ENCODE measurements at places on chromosomes 2 and 18.

DNA sequence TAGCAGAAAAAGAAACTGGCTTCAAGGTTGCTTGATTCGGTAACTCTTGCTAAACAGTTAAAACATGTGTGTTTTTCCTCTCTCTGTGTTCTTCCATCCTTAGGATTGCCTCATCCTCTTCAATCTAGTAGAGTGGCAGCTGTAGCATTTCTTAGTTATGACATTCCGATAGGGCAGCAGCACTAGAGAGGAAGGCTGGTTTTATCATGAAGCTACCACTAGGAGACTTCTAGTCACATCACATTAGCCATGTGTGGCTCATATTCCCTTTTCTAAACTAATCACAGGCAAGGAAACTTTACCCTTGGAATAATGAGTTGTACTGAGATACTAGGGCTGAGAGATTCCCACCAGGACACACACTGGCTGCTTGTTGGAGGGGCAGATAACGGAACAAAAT is 187.6 kb downstream of the DOK6 start:
- no peak for DNase-seq

DNA sequence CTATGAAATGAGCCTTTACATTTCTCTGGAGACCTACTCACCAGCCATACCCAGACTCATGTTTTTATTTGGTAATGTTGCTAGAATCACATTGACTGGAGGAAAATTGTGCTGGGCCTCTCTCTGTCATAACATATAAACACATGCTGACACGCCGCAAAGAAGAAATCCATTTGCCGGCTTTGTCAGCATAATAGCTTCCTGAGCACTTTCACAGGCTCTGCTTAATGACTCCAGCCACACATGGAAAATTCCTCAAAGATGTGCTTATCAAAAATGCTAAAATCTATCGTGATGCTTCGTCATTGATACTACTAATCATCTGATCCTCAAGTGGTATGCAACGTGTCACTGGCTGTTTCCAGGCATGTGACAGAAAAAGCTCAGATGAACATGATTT is 63.1 kb downstream of the RND3 start:
- DNase-seq = no peak

- DNase-seq = no peak
Measured at GRCh38 chr18:80246445-80247392, 595 bp downstream of the PARD6G start.

DNA sequence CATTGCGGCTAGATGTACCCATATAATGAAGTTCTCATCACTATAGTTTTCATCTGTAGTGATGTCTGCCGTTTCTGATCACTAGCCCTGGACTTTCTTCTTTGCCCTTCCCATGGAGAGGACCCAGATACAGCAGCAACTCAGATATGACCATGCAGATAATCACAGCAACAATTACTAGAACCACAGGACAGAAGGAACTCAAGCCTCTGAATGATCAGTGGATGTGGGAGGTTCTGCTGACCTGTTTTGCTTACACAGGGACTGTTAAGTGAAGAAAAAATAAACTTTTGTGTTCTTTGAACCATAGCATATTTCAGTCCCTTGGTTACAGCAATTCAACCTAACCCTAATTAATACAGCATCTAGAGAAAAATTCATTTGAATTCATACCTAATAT is 62.7 kb downstream of the ACVR1 start:
- no peak for DNase-seq

GRCh38 chr2:27264253-27264752 is 1.5 kb upstream of the SLC30A3 start:
- no peak for DNase-seq

DNA sequence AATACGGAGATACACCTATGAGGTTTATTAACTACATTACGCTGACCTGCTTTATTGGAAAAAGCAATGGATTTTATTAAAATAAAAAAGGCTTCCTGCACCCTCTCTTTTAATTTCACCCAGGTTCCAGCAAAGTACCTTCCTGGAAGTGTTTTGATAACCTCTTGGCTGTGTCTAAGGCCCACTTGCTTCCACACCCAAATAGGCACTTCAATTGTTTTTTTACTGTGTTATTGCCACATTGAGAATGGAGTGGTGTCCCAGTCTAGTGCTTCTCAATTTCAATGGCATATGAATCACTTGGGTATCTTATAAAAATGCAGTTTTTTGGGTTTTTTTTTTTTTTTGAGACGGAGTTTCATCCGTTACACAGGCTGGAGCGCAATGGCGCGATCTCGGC is 47.6 kb downstream of the SF3B1 start:
- no peak for DNase-seq

DNA sequence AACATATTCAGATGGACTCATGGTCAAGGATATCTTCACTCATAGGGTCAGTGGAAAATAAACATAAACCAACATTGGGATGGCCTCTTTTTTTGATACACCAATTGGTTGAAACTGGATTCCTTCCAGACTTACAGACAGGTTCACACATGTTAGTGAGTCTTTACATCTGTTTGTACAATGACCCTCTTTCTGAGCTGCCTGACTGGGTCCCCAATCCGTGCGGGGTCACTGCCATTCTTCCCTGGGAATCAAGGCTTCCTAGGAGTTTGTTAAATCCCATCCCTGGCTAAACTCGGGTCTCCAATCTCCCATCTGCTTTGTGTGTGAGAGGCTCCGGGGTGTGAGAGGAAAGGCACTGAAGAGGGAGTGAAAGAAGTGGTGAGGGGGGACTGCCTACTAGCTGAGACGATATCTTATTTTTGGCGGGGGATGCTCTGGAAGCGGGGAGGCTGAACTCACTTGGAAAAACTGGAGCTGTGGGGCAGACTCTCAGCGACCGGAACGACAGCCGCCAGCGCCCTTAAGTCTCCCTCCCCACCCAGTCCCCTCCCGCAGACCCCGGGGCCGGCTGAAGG is 487 bp downstream of the STARD6 start:
- no peak for DNase-seq

- DNase-seq = no peak
Measured at GRCh38 chr2:151918308-151918707, 90.1 kb upstream of the ARL5A start.

GRCh38 chr2:111071600-111072171 is 49.0 kb upstream of the BCL2L11 start:
- peak; percentile 64 for DNase-seq

- DNase-seq = no peak
Measured at GRCh38 chr2:122682356-122682755, 926.9 kb downstream of the TSN start.

DNA sequence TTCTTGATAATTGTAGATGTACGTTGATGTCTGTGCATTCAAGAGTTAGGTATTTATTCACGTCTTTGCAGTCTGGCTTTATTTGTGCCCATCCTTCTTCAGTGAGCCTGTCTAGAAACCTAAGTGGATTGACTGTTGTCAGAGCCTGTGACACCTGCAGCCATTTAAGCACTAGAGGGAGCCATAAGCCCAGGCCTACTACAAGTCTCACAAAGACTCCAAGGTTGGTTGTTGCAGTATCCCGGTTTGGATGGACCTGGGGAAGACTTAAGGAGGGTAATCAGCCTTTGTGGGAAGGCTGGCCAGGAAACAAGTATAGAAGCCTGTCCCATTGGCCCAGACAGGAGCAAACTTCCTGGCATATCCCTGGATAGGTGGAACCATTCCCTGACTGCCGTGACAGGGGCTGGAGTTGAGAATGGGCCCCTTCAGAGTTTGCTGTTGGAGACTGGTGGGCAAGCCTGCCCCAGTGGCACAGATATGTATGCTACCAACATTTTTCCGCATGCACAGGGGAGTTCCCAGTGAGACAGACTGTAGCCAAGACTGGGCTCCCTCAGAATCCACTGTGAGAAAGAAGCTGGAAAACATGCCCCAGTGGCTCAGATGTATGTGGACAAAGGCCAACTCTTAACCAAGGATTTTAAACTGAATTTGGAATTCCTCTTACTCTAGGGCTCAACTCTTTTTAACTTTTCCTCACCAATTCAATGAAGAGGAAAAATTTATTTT is 9.3 kb upstream of the LRRC30 start:
- peak; percentile 39 for DNase-seq

Data from Panc1 (cell line).